ENCODE measurements at places on chromosomes 13 and 19. TPM values are rescaled to one million over a fixed set of nuclear protein-coding genes. Genes with fewer than 3 reads are reported as not detected.

ZNF730 gene
- total RNA-seq: 0.13 TPM

DNA sequence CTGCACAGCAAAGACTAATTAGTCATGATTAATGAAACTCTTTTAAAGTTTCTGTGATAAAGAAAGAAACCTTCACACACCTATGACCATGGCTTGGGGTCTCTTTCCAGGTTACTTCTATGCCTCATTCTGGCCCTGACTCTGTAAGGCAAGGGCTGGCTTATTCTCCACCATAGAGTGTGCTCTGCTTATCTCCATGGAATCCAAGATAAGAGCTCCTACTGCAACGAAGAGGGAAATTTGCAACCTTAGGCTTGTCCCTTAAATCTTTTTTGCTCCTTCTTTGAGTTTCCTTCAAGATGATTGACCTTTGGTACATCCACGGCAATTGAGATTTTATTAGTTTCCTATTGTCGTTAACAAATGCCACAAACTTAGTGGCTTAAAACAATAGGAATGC lies 239.9 kb downstream of the SPRY2 start:
- no peaks in the 10 kb centered on the region for H3K4me1 ChIP-seq
- no peaks in the 10 kb centered on the region for H3K27me3 ChIP-seq
- no peaks in the 10 kb centered on the region for H3K36me3 ChIP-seq
- no peak overlapping the region for H3K27ac ChIP-seq

GRCh38 chr13:40536443-40537113 lies 129.9 kb downstream of the FOXO1 start:
- H3K27ac ChIP-seq: peak overlapping the region; percentile 85
- H3K27me3 ChIP-seq: no peaks in the 10 kb centered on the region
- DNase-seq: peak; percentile 92
- peaks cover 21% of the 10 kb centered on the region for H3K4me1 ChIP-seq
- no peak overlapping the region for H3K4me3 ChIP-seq
- no peaks in the 10 kb centered on the region for H3K36me3 ChIP-seq

HCST gene
- total RNA-seq: 0.46 TPM

GRCh38 chr13:40271931-40272775 lies 394.3 kb downstream of the FOXO1 start:
- no peaks in the 10 kb centered on the region for H3K27me3 ChIP-seq
- DNase-seq: peak; percentile 29
- no peaks in the 10 kb centered on the region for H3K4me1 ChIP-seq
- no peak overlapping the region for H3K4me3 ChIP-seq

DNA sequence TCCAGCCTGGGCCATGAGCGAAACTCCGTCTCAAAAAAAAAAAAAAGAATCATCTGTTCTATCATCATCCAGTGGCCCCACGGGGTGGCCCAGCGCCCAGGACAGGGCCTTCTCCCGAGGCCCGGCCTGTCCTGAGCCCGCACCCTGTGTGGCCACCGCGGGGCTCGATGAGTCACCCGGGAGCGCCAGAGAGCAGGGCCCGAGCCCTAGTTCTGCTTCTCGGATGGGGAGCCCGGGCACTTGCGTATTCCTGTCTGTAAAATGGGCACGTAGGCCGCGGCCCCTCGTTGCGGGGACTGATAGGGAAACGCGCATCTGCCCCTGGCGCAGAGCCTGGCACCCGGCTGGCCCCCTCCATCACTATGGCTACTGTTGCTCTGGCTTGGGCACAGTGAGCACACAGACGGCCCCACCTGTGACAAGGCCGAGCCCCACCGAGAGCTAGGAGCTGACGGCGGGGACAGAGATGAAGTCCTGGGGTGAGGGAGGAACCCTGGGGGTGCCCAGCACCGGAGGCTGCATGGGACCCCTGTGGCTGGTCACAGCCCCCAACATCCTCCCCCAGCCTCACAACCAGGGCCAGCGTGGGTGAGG lies 21.3 kb upstream of the UQCR11 start:
- H3K27ac ChIP-seq: no peak overlapping the region
- DNase-seq: peak; percentile 73
- no peaks in the 10 kb centered on the region for H3K27me3 ChIP-seq
- no peaks in the 10 kb centered on the region for H3K4me1 ChIP-seq
- H3K4me3 ChIP-seq: no peak overlapping the region

GRCh38 chr19:28322491-28322890 lies 890.5 kb downstream of the UQCRFS1 start:
- no peaks in the 10 kb centered on the region for H3K27me3 ChIP-seq
- no peak overlapping the region for H3K4me3 ChIP-seq
- no peak overlapping the region for H3K27ac ChIP-seq
- no peaks in the 10 kb centered on the region for H3K36me3 ChIP-seq
- no peak for DNase-seq

DNA sequence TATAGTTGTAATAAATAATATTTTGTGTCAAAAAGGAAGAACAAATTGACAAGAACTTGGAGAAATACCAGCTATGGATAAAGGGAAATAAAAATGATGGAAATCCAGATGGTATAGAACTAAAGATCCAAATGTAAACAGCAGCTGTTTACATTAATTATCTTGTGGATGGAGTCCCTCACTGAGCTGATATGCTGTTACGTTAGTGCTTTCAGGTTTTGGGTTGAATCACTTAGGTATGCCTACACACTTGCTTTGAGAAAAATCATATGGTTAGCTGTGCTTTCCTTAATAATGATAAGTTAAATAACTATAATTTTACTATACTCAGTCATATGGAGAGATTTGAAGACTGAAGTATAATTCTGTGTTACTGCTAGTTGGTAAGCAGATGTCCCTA lies 27.7 kb downstream of the WASF3 start:
- no peaks in the 10 kb centered on the region for H3K36me3 ChIP-seq
- H3K4me3 ChIP-seq: no peak overlapping the region
- H3K4me1 ChIP-seq: no peaks in the 10 kb centered on the region
- H3K27me3 ChIP-seq: no peaks in the 10 kb centered on the region
- H3K27ac ChIP-seq: no peak overlapping the region

SLC25A30 gene
- total RNA-seq: 11.5 TPM

KLK3 gene
- not detected for total RNA-seq

CBLC gene
- total RNA-seq: 14.0 TPM

DNA sequence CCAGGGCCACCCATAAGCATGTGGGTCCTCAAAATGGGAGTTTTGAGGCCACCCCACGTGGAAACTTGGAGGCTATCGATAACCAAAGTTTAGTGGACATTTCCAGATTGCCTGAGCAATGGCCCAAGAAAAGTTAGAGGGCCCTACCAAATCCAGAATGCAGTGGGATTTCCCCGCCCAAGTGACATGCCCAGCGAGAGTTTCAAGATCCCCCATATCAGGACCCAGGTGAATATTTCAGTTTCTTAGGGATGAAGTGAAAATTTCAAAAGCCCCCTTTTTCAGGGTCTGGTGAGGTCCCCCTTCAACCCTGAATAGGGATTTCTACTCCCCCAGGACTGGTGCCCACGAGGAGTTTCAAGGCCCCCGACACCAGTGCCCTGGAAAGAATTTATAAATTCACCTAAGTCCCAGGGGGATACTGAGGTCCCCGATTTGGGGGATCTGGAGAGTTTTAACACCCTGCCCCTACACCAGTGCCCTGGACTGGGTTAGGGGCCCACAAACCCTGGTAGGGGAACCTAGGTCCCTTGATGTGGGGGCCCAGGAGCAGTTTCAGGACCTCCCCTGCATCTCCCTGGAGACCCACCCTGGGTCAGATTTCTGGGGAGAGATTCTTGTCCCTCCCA lies 695 bp downstream of the BST2 start:
- H3K4me1 ChIP-seq: no peaks in the 10 kb centered on the region
- peak overlapping the region; percentile 73 for H3K27ac ChIP-seq
- no peaks in the 10 kb centered on the region for H3K36me3 ChIP-seq

DNA sequence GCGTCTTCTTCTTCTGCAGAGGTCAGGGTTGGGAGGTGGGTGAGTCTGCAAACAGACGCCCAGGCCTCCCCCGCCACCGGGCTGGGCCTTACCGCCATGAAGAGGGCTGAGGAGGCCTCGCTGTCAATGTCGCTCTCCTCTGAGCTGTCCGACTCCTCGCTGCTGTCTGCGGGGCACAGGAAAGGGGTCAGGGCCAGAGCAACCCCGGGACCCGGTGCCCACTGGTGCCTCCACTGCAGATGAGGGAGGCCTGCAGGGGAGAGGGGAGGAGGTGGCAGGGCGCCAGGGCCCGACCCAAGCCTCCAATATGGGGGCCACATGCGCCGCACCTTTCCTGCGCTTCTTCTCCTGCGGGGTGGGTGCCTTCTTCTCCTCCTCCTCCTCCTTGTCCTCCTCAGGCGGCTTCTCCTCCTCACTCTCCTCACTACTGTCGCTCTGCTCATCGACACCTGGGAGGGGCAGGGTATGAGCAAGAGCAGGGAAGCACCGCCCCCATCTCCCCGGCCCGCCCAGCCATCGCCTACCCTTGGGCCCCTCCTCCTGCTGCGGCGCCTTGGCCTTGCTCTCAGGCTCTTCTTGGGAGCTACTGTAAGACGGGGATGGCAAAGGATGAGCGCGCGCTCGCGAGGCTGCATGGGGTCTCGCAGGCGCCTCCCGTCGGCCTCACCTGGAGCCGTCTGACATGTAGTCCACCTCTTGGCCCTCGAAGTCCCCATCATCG lies 5.5 kb upstream of the PSPN start:
- no peak overlapping the region for H3K27ac ChIP-seq
- H3K27me3 ChIP-seq: no peaks in the 10 kb centered on the region
- H3K36me3 ChIP-seq: peaks cover 39% of the 10 kb centered on the region
- H3K4me3 ChIP-seq: no peak overlapping the region
- no peak for DNase-seq
- no peaks in the 10 kb centered on the region for H3K4me1 ChIP-seq

LMTK3 gene
- 2.3 TPM for total RNA-seq

DNA sequence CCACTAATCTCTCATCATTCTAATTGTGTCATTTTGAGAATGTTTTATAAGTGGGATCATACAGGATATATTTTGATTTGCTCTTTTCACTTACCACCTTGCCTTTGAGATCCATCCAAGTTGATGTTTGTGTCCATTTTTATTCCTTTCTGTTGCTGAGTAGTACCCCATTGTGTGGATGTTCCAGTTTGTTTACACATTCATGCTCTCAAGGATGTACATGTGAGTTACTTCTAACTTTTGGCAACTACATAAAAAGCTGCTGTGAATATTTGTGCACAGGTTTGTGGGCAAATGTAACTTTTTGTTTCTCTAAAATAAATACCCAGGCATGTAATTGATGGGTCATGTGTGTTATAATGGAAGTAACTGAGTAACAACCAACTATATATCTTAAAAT lies 64.9 kb downstream of the RFC3 start:
- no peak overlapping the region for H3K27ac ChIP-seq
- no peak for DNase-seq
- no peaks in the 10 kb centered on the region for H3K36me3 ChIP-seq
- no peaks in the 10 kb centered on the region for H3K27me3 ChIP-seq
- no peaks in the 10 kb centered on the region for H3K4me1 ChIP-seq

TMEM38A gene
- 1.2 TPM for total RNA-seq

UBAC2 gene
- total RNA-seq: 28.5 TPM

GRCh38 chr19:52343548-52343947 lies 7.5 kb downstream of the ZNF610 start:
- no peak overlapping the region for H3K27ac ChIP-seq
- H3K27me3 ChIP-seq: no peaks in the 10 kb centered on the region
- no peaks in the 10 kb centered on the region for H3K36me3 ChIP-seq
- no peaks in the 10 kb centered on the region for H3K4me1 ChIP-seq
- no peak overlapping the region for H3K4me3 ChIP-seq
- peak; percentile 47 for DNase-seq

DNA sequence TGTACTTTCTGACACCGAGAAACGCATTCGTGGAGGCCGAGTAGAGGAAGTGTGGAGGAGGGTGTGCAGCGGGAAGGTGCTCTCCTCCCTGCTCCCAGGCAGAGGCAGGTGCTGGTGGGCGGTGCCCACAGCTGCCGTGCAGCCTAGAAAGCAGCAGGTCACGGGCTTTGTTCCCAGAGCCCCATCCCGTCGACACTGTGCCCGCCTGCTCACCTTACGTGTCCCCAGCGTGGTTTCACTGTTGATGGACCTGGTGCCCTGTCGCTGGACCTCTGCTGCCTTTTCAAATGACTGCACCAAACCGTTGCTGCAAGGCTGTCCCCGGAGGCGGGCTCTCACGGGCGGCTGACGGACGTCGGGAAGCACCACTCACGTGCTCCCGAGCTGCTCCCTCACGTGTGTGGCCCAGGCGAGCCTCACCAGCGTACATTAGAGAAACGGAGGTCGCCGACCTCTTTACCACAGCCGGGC lies 20.8 kb downstream of the PLEKHJ1 start:
- peaks cover 11% of the 10 kb centered on the region for H3K36me3 ChIP-seq
- no peak overlapping the region for H3K27ac ChIP-seq
- DNase-seq: no peak
- no peaks in the 10 kb centered on the region for H3K27me3 ChIP-seq
- no peaks in the 10 kb centered on the region for H3K4me1 ChIP-seq

ECSIT gene
- total RNA-seq: 43.3 TPM

ZNF563 gene
- 2.9 TPM for total RNA-seq

- DNase-seq: peak; percentile 21
- no peaks in the 10 kb centered on the region for H3K4me1 ChIP-seq
- no peak overlapping the region for H3K27ac ChIP-seq
- H3K4me3 ChIP-seq: no peak overlapping the region
Measured at GRCh38 chr13:103067751-103068555, 1.7 kb upstream of the SLC10A2 start.

GRCh38 chr19:23706657-23707056 lies 19.6 kb upstream of the ZNF675 start:
- H3K27ac ChIP-seq: no peak overlapping the region
- no peak for DNase-seq
- H3K4me3 ChIP-seq: no peak overlapping the region
- no peaks in the 10 kb centered on the region for H3K27me3 ChIP-seq
- H3K4me1 ChIP-seq: no peaks in the 10 kb centered on the region
- no peaks in the 10 kb centered on the region for H3K36me3 ChIP-seq

- H3K4me3 ChIP-seq: no peak overlapping the region
- H3K27ac ChIP-seq: peak overlapping the region; percentile 50
- H3K36me3 ChIP-seq: no peaks in the 10 kb centered on the region
- DNase-seq: peak; percentile 87
Measured at GRCh38 chr19:4379383-4380253, 20.7 kb downstream of the SH3GL1 start.

DNA sequence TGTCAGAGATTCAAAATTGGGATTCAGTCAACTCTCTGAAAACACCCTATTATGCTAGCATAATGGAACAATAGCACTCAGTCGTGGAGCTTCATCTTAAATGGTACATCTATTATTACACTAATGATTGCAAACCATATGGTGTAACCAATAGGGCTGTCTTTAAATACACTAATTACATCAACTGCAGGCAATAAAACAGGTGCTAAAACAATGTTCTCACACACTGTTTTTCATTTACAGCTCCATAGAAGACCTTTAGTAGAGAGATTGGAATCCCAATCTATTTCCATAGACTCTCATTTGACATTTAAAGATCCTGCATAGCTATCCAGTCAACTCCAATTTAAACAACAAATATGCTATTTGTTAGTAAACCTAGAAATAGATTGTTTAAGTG lies 1917.4 kb downstream of the OLFM4 start:
- no peak overlapping the region for H3K4me3 ChIP-seq
- no peak for DNase-seq
- no peak overlapping the region for H3K27ac ChIP-seq
- H3K4me1 ChIP-seq: no peaks in the 10 kb centered on the region
- H3K36me3 ChIP-seq: no peaks in the 10 kb centered on the region

- peaks cover 3% of the 10 kb centered on the region for H3K36me3 ChIP-seq
- peak overlapping the region; percentile 63 for H3K4me3 ChIP-seq
- DNase-seq: peak; percentile 78
- H3K27me3 ChIP-seq: no peaks in the 10 kb centered on the region
- H3K4me1 ChIP-seq: peaks cover 13% of the 10 kb centered on the region
Measured at GRCh38 chr19:38831142-38831605, 420 bp downstream of the ECH1 start.

All from pancreas (tissue), 10 donors.